ENCODE measurements at places on chromosomes 5 and 9. TPM values are rescaled to one million over a fixed set of nuclear protein-coding genes. Genes with fewer than 3 reads are reported as not detected.

DNA sequence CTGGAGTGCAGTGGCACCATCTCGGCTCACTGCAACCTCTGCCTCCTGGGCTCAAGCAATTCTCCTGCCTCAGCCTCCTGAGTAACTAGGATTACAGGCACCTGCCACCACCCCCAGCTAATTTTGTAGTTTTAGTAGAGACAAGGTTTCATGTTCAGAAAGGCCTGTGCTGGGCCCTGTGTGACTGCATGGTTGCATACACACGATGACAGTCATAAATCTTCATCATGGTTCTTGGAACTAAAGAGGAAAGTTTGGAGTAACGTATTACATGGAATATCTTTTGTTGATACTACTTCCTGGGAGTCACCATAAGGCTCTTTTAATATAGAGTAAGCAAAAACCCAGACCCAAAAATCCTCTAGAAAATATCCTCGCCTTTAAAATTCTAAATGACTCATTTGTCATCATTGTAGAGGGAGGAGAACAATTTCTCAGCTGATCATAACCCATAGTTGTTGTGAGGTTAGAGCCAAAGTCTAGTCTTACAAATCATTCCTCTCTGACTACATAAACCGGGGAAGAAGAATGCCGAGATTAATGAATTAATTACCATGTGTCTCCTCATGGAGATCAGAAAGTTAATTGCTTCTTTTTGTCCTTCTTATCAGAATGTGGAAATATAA, 47.0 kb downstream of the KLF9 start:
- DNase-seq: no peak

DNA sequence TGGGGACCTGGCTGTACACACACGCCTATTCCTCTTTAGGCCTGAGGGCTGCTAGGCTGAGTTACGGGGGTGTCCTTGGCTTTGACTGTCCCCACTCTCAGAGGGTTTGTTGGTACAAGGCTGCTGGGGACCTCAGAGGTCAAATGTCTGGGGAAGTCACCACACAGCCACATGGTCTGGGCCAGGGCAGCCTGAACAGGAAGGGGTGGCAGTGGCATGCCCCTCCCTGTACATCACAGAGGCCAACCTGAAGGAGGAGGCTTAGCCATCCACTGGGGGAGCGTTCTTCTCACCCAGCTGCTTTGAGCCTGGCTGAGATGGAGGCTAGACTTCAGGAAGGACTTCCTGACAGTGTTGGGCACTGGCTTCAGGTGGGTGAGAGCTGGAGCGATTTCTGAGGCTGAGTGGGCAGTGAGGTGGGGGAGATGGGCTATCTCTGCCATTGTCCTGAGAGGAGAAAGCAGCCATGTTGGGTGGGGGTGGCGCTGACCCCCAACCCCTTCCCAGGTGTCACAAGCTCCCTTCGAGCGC, 36.3 kb downstream of the CXXC5 start:
- no peak for DNase-seq

- DNase-seq: no peak
Observed at GRCh38 chr9:86859056-86859455, 88.2 kb downstream of the GAS1 start.

DNA sequence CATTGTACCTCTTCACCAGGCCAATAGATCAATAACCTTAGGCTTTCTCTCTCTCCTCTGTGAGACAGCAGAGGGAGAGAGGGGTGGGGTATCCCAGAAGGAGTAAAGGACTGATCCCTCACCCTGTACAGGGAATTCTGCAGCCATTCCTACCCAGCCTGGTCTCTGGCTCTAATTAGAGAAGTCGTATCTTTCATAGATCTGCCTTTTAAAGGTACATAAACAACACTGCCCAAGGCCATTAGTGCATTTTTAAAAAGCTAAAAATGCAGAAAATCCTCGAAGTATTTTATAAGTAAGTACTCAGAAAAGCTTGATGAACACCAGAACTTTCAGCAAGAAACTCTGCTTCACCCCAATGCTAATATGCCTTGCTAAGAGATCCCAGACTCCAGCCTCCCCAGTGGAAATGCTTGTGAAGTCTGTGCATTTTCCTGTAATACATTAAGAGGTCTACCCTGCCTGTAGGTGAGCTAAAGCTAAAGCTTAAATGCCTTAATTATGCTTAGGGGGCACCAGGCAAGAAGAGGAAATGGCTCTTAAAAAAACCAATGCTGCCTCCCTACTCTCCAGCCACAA, 200.0 kb upstream of the ANKRD55 start:
- DNase-seq: no peak

DNA sequence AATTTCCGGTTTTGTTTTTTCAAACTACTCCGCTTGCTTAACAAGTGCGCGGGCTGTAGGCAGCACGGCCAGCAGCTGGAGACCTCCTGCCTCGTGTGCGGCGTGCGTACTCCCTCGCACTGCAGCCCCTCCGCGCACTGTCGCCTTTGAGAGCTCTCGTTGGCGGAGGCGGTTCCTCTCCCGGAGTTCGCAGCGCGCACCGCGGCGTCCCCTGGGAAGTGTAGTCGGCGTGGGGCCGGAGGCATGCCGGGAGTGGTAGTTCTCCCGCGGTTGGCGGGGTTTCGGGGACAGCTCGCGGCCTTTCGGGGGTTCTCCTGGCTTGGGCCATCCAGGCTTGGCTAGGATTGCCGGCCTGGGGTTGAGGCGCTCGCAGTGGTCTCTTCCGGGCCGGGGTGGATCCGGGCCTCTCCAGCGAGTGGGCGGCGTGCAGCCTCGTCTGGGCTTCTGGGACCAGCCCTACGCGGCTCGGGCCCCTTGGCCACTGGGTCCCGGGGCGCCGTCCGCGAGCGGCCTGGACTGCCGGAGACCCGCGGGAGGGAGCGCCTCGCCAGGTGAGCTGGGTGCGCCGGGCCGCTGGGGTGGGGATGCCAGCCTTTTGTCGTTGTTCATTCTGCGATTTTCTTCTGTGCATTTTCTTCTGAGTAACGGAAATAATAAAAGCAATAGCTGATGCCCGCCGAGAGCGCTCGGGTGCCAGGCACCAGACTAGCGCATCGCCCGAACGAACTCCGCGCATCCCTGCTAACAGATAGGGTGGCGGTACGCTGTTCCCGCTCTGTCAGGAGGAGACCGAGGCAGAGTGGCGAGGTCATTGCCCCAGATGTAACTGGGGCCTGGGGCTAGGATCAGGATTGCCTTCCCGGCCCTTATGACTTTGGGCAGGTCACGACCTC, at the start of gene ZNF354C:
Gene ZNF354C (plus strand): TSS at position 258 of the 893 bp plus-strand sequence. CDS start 1,696 bp downstream, outside the sequence.
- peak; percentile 74 for DNase-seq

GRCh38 chr5:176355400-176356178, 6.0 kb downstream of the KIAA1191 start:
- DNase-seq: no peak

GRCh38 chr9:21096172-21096900, 18.6 kb upstream of the IFNB1 start:
- DNase-seq: peak; percentile 33

The GZMA gene
- not detected for polyA plus RNA-seq

Measured in AG04450 (cell line).